ENCODE measurements at places on chromosomes 12 and 14.

DNA sequence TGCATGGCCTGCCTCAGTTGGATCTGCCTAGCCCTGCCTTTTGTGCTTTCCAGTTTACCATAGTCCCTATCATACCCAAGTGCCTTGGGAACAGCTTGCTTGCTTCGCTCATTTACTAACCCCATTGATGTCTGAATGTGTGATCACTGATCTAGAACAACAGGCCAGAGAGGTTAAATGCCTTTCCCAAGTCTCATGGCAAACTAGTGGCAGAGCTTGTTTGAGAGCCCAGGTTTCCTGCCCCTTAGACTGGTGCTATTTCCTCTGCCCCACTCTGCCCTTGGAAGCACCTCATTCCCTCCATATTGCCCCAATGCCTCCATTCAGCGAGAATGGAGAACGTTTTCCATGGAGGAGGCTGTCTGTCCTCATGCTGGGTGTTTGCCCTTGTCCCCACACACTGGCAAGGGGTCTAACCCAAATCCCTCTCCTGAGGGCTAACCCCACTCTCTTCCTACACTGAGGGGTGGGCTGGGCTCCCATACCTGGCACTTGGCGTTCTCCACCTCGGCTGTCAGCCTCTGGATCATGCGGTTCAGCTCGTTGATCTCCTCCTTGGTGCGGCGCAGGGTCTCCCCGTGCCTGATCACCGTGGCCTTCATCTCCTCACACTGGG, 19.8 kb downstream of the KRT7 start:
- DNase-seq, result no peak

- peak; percentile 21 for DNase-seq
Observed at GRCh38 chr12:2582631-2583030, 212.1 kb upstream of the FKBP4 start.

DNA sequence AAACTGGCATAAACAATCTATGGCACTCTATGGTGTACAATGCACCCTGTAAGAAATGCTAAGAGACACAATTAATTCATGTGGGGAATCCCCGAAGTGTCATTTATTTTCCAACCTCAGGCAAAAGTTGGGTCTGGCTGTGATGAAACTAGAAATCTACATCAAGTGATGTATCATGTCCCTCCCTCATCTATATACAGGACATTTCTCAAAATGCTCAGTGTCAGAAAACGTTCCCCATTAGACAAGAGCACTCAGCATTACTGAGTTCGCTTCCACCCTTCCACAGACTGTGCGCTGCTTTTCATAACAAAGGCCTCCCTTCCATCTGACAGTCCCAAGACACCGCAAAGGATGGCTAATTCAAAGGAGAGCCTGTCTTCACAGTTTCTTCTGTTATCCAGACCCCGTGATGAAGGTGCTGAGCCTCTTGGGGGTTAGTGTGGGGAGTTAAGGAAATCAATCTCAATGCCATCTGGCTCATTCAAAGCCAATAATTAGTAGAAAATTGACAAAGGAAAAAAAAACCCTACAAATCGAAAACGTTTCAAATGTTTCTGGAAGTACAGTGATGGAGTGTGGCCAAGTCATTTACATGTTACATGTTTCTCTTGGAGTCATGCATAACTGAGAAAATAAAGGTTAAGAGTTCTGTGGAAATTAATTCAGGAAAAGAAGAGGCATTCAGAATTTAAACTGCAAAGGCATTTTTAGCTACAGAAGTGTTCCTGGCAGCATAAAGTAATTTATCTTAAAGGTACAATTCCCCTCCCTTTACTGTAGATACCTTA, 7.5 kb downstream of the CCDC88C start:
- no peak for DNase-seq

DNA sequence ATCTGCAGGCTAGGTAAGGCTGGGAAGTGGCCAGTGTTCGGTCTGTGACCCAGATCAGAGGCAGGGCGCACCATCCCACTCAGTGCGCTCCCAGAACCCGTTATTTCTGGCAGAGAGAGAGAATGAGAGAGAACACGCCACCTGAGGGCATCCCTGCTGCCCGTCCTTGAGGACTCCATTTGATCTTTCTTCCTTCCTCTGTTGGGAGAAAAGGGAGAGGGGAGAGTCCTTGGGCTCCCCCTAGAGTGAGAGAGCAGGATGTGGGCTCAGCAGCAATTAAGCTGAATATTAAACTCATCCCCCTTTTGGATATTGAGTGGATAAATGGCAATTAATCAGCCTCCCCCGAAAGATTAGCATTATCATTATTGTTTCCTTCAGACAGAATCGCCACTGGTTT, 70.6 kb downstream of the IFT43 start:
- peak; percentile 10 for DNase-seq

DNA sequence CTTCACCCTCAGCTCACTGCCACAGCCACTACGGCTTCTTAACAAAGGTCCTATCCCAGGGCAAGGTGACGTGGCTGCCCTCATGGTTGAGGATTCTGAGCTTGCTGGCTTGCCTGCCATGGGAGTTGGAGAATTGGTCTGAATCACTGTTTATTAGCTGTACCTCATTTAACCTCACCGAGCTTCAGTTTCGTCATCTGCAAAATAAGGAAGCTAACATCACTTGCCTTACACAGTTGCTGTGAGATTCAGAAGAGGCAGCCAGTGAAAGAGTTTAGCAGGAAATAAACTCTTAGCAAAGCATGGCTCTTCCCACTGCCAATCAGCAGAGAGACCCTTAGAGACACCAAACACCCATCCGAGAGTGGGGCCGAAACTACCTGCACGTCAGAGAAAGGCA, 90.1 kb upstream of the KCNA1 start:
- DNase-seq, result no peak

Measured in fibroblast of skin of scalp (primary cell).